ENCODE measurements at places on chromosomes 12 and 14.

GRCh38 chr14:78358591-78358990 is 188.4 kb downstream of the NRXN3 start:
- no peak for DNase-seq

- peak; percentile 19 for DNase-seq
Observed at GRCh38 chr14:93543766-93544165, 113.0 kb downstream of the UNC79 start.

DNA sequence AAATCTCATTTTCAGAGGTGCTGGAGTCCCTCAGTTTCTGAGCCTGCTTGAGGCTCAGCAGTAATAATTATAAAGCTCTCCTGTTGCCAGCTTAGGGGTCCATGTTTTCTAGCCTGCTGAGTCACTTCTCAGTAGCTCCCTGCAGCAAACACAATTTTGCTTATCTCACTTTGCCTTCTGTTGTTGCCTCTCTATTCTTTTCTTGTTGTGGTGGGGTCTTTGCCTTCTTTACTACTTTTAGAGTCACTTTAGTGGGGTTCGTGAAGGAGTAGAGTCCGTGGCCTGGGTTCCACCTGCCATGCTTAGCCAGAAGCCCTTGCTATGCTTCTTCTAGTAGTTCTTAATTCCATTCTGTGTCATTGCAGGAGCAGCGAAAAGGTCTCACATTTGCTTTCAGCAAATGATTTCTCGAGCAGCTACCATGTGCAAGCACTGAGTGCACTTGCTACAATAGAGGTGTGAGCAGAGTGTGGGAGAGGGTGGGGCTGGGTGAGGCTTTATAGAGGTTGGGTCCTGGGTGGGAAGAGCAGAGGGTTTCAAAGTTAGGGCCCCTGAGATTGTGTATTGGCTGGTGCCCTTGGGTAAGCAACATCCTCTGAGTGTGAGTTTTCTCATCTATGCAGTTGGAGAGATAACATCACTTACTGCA is 114.3 kb downstream of the ADCK1 start:
- no peak for DNase-seq

GRCh38 chr12:54185919-54186318 is 2.9 kb downstream of the SMUG1 start:
- DNase-seq: no peak

GRCh38 chr14:23434488-23435222 is 805 bp downstream of the MYH7 start:
- no peak for DNase-seq

DNA sequence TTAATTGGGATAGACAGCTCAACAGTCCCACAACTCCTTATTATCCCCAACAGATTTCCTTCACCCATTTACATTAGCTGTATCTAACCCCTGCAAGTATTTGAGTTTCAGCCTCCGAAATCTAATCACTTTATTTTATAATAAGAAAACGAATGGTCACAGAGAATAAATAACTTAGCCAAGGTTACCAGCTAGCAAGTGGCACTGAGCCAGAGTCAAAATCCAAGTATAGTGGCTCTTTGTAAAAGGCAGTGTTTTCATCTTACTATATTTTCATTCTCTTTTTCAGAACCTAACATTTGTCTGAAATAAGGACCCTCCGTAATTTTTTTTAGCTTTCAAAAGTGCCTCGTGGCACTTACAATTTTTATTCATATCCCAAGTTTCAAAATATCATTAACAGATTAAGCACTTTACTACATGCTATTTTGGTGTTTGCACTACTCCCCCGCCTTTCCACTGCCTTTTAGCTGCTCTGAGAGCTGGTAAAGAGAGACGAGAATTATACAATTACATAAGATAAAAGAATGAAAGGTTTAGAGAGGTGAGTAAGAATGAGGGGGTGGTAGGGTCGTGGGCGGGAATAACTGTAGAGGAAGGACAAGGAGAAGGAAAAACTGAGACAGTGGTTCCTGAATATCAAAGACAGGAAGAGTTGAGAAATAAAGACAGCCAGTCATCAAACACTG is 3.7 kb upstream of the USP15 start:
- DNase-seq: no peak

- DNase-seq: no peak
Observed at GRCh38 chr12:24201258-24201970, 251.9 kb upstream of the SOX5 start.

DNA sequence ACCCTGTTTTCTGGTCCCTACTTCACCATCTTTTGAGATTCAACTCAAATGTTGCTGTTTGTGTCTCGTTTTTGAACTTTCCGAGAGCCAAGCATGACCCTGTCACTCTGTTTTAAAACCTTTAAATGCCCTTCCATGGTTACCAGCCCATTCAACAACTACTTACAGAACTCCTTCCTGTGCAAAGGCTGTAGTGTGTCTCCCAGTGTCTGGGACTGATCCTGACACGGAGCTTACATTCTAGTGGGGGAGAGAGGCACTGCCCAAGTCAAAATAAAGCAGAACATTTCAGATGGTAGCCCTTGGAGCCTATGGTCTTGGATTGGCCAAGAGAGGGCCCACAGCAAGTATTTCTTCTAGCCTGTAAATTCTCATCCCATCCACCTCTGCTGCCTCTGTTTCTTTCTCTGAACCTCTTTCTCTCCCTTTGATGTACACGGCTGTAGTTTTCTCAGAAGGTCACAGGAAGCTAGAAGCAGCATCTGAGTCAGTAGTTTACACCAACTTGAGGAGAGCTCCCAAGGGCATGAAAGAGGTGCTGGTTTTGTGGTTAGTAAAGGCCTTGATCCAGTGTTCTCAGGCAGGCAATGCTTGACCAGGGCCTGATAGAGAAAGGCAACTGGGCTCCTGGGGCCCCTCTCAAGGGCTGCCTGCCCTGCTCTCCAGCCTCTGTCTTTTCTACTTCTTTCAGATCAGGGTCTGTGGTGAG is 42.3 kb upstream of the SLC24A4 start:
- DNase-seq: no peak

All from COR-L47 (cell line).